Daoy (cell line): ENCODE measurements at places on chromosomes 11 and 22. TPM values are rescaled to one million over a fixed set of nuclear protein-coding genes. Genes with fewer than 3 reads are reported as not detected.

DNA sequence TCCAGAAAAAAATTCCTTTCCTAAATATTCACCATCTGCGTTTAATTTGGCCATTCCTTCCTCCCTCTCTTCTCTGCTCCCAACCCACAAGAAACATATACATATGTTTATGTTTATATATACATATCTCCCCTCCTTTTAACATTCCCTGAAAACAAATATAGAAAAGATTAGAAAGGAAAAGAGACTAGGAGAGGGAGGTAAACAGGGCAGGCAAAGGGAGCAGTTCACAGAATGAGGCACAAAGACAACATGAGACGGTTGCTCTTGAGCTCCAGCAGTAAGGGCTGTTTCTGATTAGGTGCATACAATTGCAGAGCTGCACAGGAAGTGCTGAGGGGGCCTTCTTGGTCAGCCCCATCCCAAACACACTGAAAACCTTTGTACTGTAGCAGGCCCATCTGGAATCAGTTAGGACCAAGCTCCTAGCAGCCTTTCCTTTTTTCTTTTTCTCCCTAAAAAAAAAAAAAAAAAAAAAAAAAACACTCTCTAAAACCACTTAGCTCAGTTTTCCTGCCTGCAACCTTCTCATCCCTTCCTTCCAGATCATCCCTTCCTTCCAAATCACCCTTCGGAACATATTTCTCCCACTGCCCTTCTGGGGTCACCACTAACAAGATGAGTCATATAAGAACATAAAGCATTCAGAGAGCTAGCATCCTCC, 57.0 kb downstream of the RBFOX2 start:
- DNase-seq: peak; percentile 55

- no peak for DNase-seq
Measured at GRCh38 chr11:98979205-98979604, 41.5 kb upstream of the CNTN5 start.

- no peak for DNase-seq
Measured at GRCh38 chr22:30079952-30080533, at the start of gene HORMAD2. TSS of gene HORMAD2 (plus strand) at chr22:30080464. CDS start at chr22:30093953, 13,489 bp downstream.

DNA sequence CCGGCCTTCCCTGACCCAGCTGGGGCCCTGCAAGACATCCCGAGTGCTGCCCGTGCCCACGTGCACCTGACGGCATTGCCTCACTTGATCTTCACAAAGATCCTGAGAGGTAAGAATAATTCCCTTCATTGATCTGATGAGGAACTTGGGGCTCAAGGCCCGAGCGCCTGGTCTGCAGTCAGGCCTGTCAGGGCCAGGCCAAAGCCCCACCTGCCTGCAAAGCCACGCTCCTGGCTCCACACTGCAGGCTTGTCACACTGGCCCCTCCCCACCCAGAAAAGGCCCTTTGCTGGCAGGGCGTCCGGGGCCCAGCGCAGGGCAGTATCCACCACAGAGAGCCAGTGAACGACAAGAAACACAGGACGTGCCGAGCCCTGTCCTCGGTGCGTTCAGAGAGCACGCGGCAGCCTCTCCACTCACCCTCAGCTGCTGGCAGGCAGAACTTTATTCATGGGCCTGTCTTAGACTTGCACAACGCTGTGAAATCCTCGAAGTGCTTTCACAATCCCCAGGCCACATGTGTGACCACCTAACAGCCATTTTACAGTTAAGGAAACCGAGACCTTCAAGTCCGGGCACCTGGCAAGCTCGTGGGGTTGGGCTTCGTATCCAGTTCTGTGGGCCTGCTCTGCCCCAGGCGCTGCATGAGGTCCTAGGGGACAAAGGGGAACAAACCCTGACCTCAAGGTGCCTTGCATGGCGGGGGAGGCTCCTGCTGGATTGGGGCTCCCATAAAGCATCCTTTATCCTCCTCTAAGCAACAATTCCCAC, 14.8 kb downstream of the KIAA0930 start:
- DNase-seq: no peak

SAA4 gene
- not detected in 2 replicates for total RNA-seq
